ENCODE measurements at places on chromosomes 13 and 19. TPM values are rescaled to one million over a fixed set of nuclear protein-coding genes. Genes with fewer than 3 reads are reported as not detected.

DCT gene
- 2.2 TPM for total RNA-seq

TPTE2 gene
- total RNA-seq = not detected

FXYD3 gene
- not detected for total RNA-seq

LRRC4B gene
- 0.03 TPM for total RNA-seq

KLHL1 gene
- total RNA-seq = not detected

SOX21 gene
- total RNA-seq = 0.30 TPM

SIAH3 gene
- total RNA-seq = not detected

DNA sequence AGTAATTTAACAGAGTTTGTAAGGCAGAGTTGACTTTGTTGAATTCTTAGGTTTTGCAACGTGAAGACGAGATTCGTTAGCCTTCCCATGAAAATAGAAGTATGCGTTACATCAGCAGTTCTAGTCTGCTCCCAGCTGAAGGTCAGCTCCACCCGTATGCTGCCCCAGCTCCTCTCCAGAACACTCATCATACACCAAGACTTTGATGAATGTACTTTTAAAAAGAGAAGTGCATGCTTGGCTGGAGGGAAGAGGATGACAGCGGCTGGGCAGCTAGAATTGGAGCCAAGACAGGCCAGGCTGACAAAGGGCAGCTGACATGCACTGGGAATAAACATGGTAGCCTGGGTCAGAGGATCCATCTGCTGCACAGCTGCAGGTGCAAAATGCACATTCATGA lies 166.3 kb upstream of the ARGLU1 start:
- no peak for DNase-seq

- DNase-seq = peak; percentile 7
Measured at GRCh38 chr19:30344446-30345425, 27.4 kb upstream of the ZNF536 start.

GRCh38 chr13:39401046-39401705 lies 201.8 kb downstream of the LHFPL6 start:
- no peak for DNase-seq

DNA sequence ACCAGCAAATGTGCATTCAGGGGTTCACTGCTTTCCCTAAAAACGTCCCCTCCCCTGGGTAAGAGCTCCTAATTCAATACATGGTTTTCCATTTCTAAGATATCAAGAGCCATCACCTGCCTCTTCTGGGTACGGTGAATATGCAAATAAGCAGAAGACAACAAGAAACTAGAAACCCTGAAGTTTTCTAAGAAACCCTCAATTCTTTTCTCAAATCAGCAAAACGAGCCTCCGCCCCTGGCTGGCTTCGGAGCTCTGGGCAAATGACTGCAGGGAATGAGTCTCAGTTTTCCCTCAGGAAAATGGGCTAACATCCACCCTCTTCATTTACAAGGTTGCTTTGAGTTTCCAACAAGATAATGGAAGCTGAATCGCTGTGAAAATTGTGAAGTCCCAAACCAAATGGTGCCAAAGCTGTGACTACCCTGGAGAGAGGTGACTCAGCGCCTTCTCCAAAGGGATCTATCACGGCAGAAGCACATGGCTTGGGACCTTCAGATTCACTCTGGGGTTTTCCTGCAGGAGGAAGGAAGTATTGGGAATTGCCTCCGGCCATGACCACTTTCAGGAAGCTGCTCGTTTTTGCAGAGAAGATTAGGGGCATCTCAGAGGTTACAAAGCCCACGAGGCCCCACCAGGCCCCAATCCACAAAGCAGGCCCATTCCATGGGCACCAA lies 26.6 kb downstream of the KLF2 start:
- DNase-seq = peak; percentile 45

- no peak for DNase-seq
Measured at GRCh38 chr13:50783066-50783465, 60.4 kb downstream of the DLEU7 start.

DNA sequence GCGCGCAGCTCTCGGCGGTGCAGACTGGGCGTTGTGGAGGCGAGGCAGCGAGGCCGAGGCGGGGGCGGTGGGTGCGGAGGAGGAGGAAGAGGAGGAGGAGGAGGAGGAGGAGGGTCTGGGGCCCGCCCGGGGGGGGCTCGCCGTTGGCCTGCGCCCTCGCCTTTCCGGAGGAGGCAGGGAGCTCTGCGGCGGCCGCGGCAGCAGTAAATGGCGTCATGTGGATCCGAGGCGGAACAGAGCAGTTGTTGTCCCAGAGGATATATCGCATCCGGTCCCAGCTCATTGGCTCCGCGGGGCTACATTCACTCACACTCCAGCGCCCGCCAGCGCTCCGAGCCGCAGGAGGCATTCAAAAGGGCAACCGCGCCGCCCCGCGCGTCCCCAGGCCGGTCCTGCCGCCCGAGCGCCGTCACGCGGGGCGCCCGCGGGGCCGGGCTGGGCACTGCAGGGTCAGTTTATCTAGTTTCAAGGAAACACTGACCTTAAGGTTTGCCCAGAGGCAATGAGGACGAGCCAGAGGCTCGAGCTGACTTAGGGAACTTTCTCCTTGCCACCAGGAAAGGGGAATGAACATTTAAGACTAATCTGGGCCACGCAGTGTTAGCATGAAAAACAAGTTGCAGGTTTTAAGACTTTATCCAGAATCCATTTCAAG lies at the start of gene SPRY2:
Gene SPRY2 (minus strand): TSS at position 26 of the 655 bp plus-strand sequence. CDS start 3,421 bp downstream, outside the sequence.
- DNase-seq = peak; percentile 98

DNA sequence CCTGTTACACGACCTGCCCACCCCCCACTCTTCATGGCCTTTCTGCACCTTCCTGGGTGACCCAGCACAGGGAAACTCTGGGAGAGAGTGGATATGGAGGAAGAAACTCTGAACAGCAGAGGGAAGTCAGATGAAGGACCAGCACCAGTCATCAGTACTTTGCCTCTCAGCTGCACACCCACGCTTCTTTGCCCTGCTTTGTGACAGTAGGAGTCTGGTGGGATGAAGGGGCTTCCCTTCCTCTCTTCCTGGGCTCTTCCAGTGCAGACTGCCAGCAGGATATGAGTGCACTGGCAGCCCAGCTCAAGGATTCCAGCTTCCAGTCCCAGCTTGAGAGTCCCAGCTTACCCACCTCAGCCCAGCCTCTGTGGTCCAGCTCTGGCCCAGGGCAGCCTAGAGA lies 68.9 kb downstream of the CRYL1 start:
- DNase-seq = no peak

- no peak for DNase-seq
Measured at GRCh38 chr19:55118401-55118991, 1.1 kb upstream of the PPP1R12C start.

DNA sequence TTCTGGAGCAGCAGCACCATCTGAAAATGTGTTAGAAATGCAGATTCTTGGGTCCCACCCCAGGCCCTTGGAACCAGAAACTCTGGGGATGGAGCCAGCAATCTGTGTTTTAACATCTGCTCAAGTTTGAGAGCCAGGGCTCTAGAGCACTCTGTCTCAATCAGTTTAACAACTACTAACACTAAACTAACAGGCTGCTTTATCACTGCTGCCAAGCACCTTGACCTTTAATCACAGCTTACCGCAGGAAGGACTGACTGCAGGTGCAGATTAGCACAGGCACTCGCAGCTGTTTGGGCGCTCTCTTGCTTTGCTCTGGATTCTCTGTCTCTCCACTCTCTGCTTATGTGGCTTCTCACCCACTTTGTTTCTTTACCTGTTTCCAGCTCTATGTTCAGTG lies 163.5 kb downstream of the MTUS2 start:
- DNase-seq = no peak

- DNase-seq = no peak
Measured at GRCh38 chr19:5632241-5632612, 9.3 kb downstream of the SAFB start.

GRCh38 chr13:33722216-33722915 lies 95.6 kb upstream of the RFC3 start:
- no peak for DNase-seq

DNA sequence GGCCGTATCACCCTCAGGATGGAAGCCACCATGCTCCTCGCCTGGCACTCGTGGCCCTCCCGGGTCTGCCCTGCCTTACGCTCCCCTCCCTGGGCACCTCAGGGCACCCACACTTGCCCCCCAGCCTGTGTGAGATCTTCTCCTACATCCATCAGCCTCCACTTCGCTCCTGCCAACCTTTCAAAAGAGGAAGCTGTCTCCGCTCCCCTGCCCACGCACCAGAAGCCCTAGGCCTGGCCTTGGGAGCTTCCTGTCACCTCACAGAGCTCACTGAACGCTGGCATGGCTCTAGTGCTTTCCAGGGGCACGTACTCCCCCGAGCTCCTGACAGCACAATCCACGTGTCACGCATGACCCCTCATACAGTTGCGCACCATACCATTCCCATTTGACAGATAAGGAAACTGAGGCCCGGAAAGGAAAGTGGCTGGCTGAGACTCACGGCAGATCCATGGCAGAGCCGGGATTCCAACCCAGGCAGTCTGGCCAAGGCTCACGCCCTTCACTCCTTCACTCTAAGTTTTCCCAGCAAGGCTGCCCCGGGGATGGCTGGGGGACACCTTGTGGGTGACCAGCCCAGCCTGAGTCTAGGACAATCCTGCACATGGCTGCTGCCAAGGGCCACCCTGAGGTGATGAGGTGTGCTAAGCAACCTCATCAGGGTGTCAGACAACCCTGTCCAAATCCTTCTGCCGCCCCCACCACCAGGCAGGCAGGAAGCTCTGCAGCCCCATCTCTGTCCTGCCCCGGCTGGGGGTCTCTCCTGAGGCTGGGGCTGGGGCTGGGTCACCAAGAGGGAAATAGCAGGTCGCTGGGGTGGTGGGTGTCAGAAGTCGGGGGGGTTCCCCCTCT lies 19.3 kb downstream of the PPP1R12C start:
- no peak for DNase-seq

GRCh38 chr19:4891066-4891465 lies 11.6 kb downstream of the ARRDC5 start:
- no peak for DNase-seq

GRCh38 chr19:11268783-11269267 lies 6.5 kb upstream of the DOCK6 start:
- DNase-seq = peak; percentile 47

GRCh38 chr19:19613506-19613905 lies 5.0 kb downstream of the PBX4 start:
- no peak for DNase-seq

DNA sequence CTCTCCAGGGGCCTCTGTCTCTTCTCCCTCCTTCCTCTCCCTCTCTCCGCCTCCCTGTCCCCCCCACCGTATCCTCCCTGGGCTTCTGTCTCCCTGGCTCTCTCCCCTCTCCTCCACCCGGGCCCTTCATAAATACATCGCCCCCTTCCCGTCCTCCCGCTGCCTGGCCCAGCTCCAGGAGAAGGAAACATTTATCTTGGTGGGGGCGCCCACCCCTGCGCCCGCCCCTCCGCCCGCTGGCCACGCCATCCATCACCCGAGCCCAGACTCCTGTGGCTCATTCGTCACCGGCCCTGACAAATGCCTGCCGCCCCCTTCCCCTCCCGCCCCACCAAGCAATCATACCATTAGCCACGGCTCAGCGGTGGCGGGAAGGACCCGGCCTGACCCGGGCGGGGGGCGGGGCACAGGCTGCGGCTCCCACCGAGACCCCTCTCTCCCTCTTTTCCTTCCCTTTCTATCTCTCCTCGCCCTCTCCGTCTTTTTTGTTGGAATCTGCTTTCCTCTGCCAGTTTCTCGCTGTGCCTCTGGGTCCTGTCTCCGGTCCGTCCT lies 2.6 kb upstream of the MEIS3 start:
- no peak for DNase-seq

DNA sequence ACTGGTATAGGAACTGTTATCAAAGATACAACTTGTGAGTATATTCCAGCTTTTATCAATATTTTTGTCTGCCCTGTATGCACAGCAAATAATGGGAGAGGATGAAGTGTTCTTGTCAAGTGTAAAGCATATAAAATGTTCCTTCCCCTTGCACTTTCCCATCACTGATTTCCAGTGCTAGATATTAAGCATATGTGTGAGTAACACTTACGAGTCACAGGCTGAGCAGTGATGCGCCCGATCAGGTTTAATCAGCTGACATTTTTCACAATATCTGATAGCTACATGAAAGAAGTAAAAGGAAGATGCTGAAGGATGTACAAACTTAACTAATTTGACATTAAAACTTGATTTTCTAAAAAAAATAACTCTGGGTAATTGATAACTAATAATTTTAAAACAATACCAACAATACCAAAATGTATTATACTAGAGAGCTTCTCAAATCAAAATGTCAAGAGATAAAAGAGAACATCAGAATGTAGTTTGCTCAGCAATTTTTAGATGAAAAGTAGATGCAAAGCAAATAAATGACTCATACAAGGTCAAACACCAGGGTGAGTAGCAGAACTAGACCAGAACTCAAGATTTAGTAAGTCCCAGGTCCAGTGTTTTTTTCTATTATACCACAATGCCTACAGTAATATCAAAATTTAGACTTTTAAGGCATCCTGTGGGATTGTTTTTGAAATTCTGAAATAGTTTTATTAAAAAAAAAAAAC lies 56.4 kb downstream of the ZDHHC20 start:
- DNase-seq = peak; percentile 53

- DNase-seq = no peak
Measured at GRCh38 chr13:40660141-40660664, 6.2 kb downstream of the FOXO1 start.

DNA sequence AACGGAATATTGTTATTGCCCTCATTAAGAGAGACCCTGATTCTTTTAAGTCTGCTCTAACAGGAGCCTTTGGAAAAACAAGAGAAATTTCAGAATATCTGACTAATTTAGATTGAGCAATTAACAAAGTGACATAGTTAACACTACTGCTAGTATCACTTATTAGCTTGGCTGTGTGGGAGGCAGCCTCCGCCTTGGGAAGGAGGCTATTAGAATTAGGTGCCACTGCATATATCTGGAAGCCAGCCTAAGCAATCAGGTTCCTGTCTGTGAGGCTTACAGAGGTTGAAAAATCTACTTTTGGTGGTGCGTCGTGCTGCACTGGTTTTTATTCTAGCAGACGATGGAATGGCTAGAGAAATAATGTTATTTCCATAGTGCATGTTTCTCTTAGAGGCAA lies 227.2 kb downstream of the OLFM4 start:
- DNase-seq = no peak

- DNase-seq = no peak
Measured at GRCh38 chr19:5040544-5041167, 71.7 kb downstream of the KDM4B start.

GRCh38 chr19:56088497-56089215 lies 32.4 kb downstream of the ZNF787 start:
- DNase-seq = no peak

- DNase-seq = no peak
Measured at GRCh38 chr19:57443121-57443696, 8.1 kb downstream of the ZNF749 start.

DNA sequence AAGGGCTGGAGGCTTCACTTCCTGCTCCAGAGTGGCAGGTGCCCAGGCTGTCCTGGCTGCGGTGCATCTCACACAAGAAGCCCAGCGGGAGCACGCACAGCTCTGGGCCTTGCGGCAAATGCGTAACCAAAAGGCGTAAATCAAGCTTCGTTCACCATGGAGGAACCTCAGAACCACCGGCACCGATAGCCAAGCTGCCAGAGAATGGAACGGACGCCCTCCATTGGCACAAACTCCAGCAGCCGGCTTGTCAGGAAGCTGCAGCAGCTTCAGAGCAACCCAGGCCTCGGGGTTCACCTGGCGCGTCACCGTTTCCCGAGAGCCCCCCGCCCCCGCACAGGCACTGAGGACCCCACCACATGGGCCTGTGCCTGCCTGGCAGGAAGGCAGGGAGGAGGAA lies 76.7 kb downstream of the RASA3 start:
- DNase-seq = no peak
